ENCODE measurements at places on chromosomes 12 and 14.

DNA sequence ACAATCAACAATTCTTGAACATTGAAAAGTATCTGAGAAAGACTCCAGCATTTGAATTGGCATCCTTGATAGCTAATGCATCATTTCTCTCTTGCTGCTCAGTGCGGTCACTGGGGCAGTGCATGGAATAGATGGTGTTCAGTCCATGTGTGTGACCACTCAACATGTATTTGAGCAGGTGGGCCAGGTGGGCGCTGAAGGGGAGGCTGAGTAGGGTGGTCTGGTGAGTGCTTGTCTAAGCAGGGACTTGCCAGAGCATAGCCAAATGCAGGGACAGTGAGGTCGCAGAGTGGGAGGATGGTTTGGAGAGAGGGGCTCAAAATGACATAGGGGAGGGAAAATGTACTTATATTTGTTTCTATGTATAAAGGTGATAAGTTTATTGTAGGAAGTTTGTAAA is 409.0 kb downstream of the TMEM121 start:
- DNase-seq = no peak

GRCh38 chr12:1935242-1935641 is 16.8 kb upstream of the CACNA2D4 start:
- no peak for DNase-seq

DNA sequence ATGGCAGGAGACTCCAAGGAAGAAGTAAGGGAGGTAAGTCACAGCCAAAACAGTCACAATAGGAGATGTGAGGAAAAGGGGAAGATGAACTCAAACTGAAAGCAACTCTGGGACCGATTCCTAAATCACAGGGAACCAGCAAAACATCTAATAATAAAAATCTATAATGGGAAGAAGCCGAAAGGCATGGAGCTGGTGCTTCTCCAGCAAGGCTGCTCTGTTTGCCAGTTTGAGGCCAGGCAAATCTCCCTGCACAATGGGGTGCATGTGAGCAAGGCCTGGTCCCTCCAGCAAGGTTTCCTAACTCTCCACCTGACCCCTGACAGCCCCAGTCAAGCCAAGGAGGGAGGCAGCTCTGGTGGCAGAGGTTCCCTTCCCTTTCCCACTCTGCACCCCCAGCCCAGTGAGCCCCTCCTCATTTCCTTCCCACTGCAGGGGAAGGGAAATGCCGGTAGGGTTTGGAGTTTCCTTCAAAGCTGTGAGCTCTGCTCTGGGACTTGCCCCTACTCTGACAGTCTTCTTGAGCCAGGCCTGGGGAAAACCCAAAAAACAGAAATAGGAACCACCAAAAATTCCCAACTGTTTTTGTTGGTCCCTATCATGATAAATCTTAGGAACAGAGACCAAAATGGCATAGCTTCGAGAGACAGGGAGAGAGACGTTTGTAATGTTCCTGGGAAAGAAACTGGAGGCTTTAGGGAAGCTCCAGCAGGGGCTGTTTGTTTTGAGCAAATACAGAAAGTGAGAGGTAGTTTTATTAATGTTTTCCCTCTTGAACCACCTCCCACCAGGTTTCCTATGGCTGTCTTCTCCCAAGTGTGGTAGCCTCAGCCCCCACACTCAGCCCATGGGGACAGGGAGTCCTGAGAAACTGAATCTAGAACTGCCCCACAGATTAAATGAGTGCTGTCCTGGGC is 34.6 kb downstream of the FMNL3 start:
- DNase-seq = no peak

GRCh38 chr12:90173499-90174197 is 465.0 kb upstream of the ATP2B1 start:
- no peak for DNase-seq

GRCh38 chr14:29216268-29217232 is 450.0 kb downstream of the FOXG1 start:
- peak; percentile 3 for DNase-seq

- peak; percentile 45 for DNase-seq
These were observed 15.1 kb downstream of the AVIL start for GRCh38 chr12:57803319-57803893.

DNA sequence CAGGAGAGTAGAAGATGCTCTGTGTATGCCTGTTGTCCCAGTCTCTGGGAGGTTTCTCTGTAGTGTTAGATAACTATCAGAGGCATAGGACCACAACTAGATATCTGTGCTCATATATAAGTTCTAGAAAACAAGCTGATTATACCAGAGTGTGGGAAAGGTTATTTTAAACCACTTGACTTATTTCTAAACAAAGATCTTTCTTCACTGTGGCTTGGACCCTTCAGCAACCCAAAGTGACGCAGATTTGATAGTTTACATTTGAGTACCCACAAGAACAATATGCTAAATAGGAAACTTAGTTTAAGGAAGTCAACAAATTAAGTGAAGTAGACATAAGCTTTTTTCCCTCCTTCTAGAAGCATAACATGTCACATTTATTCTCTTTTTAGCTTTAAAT is 41.3 kb downstream of the RIC8B start:
- DNase-seq = no peak

DNA sequence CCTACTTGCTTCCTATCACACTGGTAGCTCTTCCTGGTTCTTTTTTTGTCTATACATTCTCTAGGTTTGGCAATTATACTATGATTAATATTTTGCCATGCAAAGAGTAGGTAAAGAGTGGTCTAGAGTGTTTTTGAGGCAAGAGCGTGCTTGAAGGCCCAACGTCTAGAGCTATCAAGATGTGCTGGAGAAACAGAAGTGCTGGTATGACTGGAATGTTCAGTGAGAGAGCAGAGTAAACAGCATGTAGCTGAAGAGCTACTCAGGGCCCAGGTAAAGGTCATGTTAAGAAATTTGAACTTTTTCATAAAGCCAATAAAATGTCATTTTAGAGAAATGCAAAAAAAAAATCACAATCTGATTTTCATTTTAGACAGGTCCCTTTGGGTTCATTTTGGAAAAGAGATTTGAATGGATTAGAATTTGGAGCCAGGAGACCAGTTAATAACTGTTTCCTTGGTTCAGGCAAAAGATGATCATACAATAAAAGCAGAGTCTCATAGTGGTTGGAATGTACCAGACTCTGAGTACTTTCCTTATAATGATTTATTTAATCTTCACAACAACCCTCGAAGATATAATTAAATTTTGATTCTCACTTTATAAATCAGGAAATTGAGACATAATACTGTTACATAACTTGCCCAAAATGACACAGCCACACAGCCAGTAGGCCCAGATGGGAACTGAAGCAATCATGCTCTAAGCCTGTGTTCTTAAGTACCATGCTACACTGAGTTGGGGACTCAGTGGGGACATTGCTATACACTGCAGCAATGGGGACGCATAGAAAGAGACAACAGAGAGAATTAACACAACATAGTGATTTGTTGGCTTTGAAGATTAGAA is 350.1 kb downstream of the NELL2 start:
- DNase-seq = no peak

DNA sequence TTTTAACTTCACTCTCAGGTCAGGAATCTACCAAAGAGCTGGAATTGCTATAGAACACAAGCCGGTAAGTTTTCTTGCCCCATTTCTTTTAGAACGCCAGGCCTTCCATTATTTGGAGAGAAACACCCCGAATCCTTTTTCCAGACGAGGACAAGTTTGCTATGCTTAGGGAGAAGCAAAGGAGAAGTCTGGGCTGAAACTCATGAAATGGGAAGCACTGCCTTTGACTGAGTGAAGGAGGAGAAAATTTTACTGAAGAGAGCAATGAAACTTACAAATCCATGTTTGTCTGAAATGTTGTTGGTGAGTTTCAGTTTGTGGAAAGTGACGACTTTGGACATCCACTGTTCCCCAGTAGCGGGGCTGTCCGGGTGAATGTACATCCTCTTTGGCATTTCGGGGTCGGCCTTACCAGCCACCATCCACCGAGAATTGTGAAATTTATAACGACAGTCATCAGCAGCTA is 3.3 kb downstream of the TBX3 start:
- DNase-seq = no peak

DNA sequence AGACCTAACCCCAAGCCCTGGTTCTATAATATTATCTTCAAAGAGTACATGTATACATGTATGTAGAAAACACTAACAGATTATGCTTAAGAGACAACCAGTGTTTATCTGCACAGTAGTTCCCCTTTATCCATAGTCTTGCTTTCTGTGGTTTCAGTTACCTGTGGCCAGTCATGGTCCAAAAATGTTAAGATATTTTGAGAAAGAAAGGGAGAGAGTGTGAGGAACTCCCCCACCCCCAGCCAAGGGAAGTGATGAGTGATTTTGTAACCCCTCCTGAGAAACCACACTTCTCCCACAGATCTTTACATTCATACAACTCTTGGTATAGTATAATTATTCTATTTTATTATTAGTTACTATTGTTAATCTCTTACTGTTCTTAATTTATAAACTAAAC is 77.3 kb upstream of the CNTN1 start:
- DNase-seq = no peak

DNA sequence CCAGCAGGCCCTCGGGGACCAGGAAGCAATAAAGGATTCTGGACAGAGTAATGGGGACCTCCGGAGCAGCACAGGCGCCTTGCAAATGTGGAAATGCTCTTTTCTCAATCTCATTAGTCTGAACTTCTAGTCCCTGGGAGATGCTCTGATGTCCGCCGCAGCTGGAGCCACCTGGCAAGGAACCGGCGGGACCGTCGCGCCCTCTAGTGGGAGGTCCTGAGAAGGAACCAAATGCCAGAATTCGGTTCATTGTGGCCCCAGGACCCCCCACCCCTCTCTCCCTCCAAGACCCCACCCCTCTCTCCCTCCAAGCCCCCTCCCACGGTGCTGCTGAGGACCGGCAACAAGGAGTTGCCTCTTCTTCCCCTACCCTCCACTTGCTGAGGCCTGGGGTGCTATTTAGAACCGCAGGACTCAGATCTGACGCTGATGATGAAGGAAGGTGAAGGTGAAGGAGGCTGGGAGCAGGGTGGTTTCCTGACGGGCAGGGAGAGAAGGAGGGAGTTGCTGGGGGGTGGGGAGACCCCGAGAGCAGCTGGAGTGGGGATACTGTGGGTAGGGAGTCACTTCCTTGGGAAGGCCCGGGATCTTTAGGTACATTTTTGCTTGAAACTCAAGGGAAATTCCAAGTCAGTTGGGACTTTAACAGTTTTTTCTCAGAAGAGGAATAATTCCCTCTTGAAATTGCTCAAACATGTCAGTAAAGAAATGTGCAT is 42.5 kb downstream of the SMIM41 start:
- DNase-seq = peak; percentile 83

DNA sequence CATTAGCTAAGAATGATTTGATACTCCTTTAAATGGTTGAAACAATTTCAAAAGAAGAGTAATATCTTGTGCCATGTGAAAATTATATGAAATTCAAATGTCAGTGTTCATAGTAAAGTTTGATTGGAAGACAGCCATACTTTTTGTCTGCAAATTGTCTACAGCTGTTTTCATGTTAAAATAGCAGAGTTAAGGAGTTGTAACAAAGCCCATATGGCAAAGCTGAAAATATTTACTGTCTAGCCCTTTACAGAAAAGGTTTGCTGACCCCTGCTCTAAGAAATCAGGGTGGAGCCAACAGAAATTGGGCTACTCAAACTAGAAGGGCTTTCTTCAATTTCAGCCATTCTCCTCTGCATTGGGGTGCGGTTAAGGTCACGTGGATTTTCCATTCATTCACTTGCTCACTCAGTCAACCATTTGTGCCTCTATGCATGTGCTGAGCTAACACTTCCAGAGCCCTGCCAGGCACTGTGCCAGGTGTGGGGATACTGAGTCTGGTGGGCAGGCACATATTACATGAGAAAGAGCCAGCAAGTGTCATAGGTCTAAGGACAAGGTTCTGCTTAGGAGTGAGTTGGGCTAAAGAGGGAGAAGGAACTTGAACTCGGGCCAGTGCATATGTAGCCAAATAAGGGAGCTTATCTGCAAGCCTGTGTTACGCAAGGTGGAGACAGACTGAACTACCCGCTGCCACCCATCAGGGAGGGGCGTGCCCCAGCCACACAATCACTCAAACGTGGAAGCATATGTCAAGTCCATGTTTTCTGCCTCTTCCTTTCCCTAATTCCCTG is 139.8 kb upstream of the NOS1 start:
- DNase-seq = no peak

DNA sequence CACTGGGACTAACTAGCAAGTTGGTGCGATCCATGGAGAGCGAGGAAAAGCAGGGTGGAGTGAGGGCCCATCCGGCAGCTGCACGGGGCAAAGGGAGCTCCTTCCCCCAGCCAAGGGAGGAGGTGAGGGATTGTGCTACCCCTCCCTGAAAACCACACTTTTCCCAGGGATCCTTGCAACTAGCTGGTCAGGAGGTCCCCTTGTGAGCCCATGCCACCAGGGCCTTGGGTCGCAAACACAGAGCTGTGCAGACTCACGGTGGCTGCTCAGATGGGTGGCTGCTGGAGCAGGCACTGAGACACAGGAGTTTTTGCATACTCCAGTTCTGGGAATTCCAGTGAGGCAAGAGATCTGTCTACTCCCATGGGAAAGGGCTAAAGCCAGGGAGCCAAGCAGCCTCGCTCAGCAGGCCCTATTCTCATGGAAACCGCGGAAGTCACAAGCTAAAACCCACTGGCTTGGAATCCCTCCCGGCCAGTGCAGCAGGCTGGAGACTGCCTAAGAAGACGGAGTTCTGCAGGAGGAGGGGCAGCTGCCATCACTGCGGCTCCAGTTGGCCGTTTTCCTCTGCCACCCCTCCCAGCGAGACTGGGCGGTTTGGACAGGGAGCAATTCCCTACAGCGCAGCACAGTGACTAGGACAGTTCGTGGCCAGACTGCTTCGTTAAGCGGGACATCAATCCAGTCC is 10.9 kb upstream of the ZNF705A start:
- no peak for DNase-seq

- no peak for DNase-seq
These were observed 96.1 kb downstream of the PLXNC1 start for GRCh38 chr12:94244165-94245133.

GRCh38 chr14:90299408-90299807 is 32.3 kb downstream of the NRDE2 start:
- no peak for DNase-seq

DNA sequence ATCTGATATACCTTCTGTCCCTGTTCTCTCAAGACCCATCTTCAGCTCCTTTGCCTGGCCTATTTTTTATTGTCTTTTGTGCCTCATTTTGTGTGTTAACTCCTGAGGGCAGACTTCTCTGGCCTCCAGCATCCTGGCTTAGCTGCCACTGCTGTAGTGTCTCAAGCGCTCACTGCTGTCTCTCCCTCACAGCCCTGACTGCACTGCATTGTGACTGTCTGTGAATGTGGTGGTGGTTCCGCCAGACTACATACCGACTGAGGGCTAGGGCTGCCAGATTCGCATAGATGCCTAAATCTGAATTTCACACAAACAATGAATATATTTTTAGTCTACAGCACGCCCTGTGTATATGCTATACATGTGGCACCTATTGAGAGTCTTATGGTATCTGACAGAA is 1088.9 kb upstream of the TMEM132C start:
- DNase-seq = no peak

Data from RPMI8226 (cell line).